ENCODE measurements at places on chromosomes 2 and 18.

- DNase-seq = no peak
Measured at GRCh38 chr2:147636238-147636882, 208.5 kb upstream of the ACVR2A start.

GRCh38 chr2:43169987-43170386 is 56.4 kb downstream of the ZFP36L2 start:
- DNase-seq = no peak

GRCh38 chr2:9740382-9741073 is 102.7 kb upstream of the TAF1B start:
- DNase-seq = no peak

DNA sequence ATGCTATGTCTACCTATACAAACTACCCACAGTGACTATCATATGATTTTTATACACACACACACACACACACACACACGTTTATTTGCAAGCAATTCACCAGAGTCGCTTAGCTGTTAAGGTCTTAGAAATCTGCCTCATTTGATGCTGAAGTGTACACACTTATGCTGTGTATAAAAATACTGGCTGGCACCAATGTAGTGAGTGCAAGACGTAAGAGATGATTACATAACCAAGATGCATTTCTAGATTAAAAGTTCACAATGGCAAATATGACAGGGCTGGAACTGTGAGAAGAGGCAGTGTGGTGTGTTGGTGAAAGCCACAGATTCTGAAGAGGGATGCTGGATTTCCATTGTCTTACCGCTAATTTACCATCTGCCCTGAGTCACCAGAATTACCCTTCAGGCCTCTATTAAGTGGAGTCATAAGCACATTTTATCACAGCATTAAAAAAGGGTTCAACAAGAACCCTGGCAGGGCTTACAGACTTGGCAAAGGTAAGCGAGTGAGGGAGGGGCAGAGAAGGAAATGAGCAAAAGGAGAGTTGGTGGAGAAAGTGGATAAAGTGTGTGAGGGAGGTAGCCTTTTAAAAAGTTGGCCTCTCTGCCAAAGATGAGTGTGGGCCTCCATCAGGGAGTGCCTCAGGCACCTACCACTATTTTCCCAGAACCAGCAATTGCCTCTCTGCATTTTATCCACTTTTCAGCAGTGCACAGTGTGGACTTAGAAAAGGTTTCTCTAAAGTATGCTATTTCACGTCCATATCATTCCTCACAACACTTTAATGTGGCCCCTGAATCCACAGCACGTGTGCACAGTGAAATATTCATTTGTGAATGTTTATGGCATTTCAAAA is 21.5 kb downstream of the MEIS1 start:
- no peak for DNase-seq

DNA sequence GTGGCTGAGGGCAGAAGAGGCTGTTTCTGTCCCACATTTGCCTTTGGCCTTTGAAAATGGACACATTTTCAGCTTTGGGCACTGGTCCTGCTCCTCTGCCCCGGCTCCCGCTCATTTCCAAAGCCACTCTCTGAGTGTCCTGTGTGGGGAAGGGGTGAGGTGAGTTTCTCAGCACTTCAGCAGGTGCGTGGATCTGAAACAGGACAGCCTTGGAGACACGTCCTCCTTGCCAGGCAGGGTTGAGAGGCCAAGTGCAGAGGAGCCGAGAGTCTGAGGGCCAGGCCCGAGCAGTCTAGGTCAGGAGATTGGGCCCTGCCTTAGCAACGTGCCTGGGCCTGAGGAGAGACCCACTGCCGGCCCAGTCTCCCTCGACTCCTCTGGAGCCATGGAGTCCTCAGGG is 21.9 kb upstream of the ALPI start:
- no peak for DNase-seq

- DNase-seq = no peak
Measured at GRCh38 chr2:240238786-240239185, 98.3 kb upstream of the OTOS start.

DNA sequence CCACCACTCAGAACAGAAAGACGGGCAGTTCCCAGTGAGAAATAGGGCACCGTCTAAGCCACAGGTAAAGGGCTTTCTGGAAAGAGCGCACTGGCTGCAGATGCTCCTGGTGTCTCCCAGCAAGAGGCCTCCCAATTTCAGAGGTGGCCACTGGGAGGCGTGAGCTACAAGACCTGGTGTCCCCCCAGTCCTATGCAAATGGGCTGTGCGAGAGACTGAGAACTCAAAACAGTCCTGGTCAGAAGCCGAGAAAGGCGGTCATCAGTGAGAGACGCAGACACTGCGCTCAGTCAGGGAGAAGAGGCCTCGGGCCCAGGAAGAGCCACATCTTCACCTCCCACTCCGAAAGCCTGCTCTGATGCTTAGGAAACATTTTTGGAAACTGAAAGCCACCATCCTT is 179.5 kb downstream of the EIPR1 start:
- DNase-seq = no peak

- no peak for DNase-seq
Measured at GRCh38 chr2:229712136-229712535, 2.2 kb downstream of the DNER start.

GRCh38 chr2:237244976-237245646 is 159.4 kb downstream of the COPS8 start:
- no peak for DNase-seq

DNA sequence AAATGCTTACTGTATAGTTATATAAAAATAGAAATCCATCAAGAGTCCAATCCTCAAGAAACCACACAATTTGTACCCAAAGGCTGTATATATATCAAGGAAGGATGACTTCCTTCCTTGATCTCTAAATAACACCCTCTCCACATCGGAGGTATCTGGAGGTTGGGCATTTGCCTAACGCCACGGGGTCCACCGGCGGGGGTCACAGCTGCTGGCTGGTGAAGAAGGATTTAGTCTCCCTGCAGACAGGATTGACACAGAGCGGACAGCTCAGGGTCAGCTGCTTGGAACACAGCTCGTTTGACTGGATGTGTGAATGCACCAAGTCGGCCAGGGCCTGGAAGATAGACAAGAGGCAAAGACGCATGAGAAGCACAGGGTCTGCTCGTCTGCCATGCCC is 36.0 kb downstream of the FECH start:
- no peak for DNase-seq

DNA sequence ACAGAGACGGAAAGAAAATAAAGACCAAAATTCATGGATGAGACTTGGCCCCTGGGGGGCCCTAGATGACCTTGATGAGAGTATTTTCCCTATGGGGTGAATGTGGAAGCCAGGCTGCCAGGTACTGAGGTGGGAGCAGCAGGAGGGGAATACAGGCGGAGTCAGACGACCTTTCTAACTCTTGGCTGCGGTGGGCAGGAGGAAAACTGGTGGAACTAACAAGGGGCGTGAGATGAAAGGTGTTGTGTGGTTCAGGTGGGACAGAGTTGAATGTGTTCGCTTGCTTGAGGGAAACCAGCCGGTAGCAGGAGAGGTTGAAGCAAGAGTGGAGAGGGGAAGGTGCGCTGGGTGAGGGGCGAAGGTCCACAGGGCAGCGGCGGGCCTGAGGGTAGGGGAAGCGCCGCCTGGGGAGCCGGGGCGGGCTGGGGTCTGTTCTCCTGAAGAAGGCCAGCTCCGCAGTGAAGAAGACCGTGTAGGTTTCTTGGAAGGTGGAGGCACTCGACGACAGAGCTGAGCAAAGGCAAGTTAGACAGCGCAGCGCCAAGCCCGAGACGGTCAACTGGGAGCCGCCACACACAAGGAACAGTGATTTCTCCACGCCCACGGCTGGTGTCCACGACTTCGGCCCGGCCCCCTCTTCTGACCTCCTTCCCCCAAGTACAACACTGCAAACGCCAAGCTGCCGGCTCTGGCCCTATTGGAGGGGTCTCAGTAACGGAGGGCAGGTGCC is 61.7 kb downstream of the GNAL start:
- no peak for DNase-seq

DNA sequence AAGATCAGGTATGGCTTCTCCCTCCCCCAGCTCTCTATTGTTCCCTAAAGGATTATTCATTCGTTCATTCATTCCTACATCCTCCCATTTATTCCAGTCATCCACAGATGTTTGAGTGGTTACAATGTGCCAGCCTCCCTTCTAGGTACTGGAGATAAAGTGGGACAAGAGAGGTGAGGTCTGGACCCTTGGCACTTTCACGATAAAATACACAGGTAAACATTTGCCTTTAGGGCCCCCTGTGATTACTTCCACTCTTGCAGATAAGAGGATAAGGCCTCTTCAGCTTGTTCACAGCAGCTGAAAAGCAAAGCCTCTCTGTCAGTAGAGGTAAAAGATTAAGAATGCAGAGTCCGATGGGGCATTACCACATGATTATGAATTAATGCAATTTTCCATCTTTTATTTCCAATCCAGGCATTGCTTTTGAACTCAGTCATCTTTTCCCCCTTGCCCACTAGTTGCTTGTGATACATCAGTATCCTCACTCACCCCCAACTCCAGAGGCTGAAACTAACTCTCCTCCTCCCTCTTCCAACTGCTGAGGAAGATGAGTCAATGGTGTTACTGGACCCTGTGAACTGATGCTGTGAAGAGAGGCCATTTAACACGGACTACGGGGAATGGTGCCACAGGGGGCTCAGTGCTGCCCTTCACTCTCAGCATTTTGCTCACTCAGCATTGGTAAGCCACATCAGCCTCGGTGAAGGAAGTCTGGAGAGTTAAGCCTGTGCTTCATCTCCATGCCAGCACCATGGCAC is 1.1 kb upstream of the DPP4 start:
- no peak for DNase-seq

GRCh38 chr2:192184349-192184748 is 10.4 kb downstream of the TMEFF2 start:
- no peak for DNase-seq

GRCh38 chr18:79504034-79504433 is 108.3 kb downstream of the NFATC1 start:
- DNase-seq = no peak

DNA sequence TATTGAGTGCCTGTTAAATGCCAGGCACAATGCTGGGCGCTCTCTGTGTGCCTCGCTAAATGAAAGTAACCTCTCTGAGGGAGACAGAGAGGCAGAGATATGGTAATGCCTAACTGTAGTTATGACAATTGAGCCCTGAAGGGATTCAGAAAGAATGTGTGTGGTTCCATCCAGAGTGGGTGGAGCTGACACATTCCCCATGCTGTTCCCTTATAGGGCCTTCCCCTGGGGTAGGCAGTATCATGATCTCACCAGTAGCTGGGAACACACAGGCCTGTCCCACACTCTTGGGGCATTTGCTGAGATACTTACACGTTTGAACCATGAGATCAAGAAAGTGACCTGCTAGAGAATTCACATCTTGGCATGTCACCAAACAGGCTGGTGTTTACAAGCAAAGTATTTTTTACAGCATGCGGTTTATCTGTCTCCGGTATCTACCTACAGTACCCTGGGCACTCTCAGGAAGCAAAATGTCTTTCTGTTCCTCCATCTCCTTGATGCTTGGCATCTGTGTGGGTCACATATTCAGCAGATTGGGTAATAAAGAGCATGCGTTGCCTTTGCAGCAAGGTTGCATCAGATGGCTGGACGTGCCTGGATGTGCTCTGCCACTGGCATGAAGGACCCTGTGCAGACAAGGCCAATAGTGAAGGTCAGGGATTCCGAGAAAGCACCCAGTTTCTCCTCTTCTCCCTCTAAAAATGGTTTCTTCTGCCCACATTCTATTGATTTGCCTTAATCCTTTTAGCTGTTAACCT is 9.4 kb downstream of the CTIF start:
- no peak for DNase-seq

GRCh38 chr2:24353973-24354372 is 6.4 kb downstream of the ITSN2 start:
- no peak for DNase-seq

DNA sequence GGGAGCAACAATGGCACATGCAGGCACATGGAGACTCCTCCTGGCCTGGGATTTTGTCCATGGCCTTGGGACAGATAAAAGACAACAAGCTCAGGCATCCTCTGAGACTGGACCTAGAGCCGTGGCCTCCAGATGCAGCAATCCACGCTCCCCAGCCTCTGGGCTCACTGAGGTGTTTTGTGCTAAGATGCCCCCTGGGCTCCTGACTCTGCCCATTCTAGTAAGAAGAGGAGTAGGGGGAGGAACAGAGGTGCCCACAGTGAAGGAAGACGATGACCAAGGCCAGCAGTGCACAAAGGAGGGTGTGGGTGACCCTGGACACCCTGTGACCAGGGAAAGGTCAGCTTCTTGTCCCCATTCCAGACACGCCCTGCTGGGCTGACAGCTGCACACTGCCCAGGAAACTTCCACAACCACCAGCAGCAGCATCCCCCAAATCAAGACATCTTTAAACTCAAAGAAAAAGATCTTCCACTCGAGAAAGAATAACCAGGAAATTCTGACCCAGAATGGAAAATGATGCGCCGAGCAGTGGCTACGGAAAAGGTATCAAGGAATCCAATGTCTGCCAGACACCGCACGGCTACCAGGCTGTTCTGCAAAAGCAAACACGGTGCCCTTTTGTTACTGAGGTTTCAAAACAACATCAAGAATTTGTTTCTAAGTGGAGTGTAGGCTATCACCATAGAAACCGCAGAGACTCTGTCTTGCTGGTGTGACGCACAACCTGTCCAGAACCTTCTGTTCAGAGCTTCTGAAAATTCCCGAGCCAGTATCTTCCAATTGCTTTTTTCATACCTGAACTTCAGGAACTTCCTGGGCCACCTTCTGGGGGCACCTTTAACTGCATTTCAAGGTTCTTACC is 65.5 kb downstream of the ZNF516 start:
- DNase-seq = no peak

GRCh38 chr2:107747964-107748583 is 78.6 kb upstream of the RGPD4 start:
- no peak for DNase-seq

- no peak for DNase-seq
Measured at GRCh38 chr2:18445433-18446320, 114.8 kb downstream of the RDH14 start.

DNA sequence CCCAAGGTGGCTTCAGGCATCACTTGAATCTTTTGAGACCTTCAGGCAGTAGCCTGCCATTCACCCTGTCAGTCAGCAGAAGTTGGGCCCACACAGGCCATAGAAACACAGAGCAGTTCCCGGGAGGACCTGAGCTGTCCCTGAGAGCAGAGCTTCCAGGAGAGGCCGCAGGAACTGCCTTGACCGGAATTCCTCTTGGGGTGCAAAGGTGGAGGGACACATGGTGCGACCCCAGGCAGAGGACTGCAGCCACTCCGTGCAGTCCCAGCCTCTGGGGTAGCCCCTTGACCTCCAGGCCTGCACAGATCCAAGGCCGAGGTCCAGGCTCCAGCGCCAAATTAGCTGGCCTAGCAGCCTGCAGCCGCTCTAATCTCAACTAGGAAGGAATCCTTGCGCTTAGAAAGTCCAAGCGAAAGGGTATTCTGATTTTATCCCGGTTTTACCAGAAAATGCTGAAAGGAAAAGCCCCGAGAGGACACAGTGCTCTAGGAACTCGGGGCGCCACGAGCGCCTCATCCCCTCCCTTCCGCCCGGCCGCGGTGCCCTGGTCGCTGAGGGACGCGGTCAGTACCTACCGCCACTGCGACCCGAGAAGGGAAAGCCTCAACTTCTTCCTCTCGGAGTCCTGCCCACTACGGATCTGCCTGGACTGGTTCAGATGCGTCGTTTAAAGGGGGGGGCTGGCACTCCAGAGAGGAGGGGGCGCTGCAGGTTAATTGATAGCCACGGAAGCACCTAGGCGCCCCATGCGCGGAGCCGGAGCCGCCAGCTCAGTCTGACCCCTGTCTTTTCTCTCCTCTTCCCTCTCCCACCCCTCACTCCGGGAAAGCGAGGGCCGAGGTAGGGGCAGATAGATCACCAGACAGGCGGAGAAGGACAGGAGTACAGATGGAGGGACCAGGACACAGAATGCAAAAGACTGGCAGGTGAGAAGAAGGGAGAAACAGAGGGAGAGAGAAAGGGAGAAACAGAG is 5.4 kb downstream of the SIX2 start:
- DNase-seq = no peak

GRCh38 chr2:240856151-240856980 is 12.3 kb upstream of the AGXT start:
- no peak for DNase-seq
